ENCODE measurements at places on chromosomes 4 and X.

DNA sequence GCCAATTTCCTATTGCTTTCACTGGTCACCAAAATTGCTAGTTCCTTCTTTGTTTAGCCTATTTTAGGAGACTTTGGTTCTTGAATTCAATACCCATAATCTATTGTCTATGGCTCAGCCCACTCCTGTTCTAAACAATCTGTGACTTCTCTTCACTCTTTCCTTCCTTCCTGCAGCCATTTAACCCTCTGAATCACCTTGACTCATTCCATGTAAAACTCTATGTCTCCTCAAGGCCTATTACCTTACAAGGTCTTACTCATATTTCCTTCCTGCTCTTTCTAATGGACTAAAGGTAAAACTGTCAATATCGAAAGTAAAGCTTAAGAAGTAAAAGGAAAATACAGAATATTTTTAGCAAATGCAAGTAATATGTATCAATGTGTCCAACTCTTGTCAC is 301.6 kb downstream of the ARHGAP24 start:
- DNase-seq: no peak

DNA sequence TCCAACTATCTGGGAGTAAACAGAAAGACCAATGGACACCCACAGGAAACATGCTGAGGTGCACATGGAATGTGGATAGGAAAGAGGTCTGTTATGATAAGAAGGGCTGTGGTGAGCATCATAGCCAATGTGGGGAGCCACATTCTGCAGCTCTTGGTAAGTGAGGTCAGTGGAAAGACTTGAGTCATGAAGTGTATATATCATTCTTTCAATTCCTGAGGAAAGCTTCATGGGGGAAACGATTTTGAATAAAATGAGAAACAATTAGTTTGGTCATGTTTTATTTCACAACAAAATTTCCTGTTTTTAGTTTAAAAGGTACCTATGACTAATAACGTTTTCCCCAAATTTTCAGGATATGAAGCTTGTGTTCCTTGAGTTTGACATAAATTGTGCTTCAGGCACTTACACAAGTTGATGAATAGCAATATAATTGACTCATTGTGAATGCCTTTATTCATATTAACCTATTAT is 41.4 kb upstream of the RASSF6 start:
- no peak for DNase-seq

- peak; percentile 11 for DNase-seq
Observed at GRCh38 chrX:135516376-135516775, 4.1 kb upstream of the INTS6L start.

DNA sequence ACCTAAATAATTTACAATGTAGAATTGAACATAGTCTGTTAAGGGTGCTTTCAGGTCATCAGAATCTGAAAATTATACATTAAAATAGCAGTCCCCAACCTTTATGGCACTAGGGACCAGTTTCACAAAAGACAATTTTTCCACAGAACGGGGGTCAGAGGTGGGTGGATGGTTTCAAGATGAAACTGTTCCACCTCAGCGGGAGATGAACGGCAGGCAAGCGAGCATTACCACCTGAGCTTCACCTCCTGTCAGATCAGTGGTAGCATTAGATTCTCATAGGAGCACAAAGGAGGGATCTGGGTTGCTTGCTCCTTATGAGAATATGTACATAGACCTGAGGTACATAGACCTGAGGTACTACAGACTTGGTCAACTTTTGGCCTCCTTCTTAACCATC is 29.0 kb downstream of the LRBA start:
- DNase-seq: no peak
